ENCODE measurements at places on chromosomes 5 and 9.

DNA sequence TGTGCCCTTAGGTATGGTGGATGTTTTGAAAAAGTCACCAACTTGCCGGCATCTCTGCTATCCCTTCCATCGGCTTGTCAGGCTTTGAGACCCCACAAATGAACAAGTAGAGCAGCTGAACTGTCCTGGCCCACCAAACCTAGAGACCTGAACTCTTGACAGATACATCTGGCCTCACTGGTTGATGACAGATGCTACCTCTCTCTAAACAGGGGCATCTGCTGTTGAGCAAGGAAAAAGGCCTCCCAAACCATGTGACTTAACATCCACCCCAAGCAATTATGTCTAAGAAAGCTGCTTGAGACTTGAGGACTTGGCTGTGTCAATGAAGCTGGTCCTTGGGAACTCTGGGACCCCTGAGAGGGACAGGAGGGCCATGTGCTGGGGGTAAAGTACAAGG lies 2.3 kb downstream of the CCNI2 start:
- DNase-seq, result no peak

GRCh38 chr9:28051559-28052503 lies 478.6 kb upstream of the C9orf72 start:
- no peak for DNase-seq

GRCh38 chr5:30469691-30470090 lies 723.8 kb upstream of the CDH6 start:
- DNase-seq, result no peak

GRCh38 chr5:68141494-68141893 lies 74.1 kb upstream of the PIK3R1 start:
- DNase-seq, result no peak

DNA sequence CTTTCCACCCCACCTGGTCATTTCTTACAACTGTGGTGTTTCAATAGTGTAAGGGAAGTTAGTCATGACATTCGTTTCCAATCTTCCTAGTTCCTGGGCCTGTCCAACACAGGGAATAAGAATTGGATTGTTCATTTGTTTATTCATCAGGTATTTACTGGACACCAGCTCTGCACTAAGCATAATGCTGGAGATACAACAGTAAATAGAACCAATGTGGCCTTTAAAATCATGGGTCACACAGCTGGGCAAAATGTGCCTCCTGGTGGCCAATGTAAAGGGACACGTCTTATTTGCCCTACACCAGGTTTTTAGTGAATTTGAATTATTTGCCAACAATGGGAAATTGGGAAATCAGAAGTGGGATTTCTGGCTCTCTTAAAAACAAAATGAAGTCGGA lies 10.4 kb downstream of the ABLIM3 start:
- no peak for DNase-seq

GRCh38 chr9:101326501-101326900 lies 58.3 kb downstream of the BAAT start:
- no peak for DNase-seq

DNA sequence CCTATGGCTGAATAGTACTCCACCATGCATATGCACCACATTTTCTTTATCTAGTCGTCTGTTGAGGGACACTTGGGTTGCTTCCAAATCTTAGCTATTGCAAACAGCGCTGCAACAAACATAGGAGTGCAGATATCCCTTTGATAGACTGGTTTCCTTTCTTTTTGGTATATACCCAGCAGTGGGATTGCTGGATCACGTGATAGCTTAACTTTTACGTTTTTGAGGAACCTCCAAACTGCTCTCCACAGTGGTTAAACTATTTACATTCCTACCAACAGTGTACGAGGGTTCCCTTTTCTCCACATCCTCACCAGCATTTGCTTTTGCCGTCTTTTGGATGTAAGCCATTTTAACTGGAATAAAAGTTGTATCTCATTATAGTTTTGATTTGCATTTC lies 142.6 kb downstream of the TARS1 start:
- DNase-seq, result no peak

DNA sequence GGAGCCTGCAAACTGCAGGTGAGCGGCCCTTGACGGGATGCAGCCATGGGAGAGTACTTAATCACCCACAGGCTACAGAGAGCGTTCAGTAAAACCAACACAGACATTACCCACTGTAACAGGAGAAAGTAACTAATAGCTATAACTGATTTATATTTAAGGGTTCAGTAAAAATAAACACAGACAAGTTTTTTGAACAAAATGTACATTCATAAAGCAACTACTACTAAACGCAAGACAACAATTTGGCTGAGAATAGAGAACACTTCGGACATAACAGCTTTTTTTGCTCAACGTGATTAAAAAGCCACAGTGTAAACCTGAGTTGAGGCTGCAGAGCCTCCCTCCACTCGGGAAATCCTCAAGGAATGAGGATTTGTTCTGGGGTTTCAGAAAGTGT lies 61.7 kb downstream of the LIFR start:
- DNase-seq, result no peak

DNA sequence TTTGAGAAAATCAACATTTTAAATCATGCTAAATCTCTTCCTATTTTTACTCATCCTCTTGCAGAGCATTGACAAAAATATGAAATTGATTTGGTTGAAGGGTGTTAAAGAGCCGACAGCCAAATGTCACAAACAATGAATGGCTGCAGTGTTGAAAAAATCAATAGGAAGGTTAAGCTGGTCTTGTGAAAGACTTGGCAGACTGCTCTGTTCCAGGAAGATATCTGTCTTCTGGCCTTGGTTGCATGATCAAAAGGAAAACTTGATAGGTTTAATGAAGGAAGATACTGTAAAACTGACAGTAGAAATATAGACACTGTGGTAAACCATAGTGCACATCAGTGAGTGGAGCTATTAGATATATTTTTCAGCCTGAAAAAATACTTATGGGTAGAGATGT lies 103.6 kb downstream of the PBX3 start:
- DNase-seq, result no peak

DNA sequence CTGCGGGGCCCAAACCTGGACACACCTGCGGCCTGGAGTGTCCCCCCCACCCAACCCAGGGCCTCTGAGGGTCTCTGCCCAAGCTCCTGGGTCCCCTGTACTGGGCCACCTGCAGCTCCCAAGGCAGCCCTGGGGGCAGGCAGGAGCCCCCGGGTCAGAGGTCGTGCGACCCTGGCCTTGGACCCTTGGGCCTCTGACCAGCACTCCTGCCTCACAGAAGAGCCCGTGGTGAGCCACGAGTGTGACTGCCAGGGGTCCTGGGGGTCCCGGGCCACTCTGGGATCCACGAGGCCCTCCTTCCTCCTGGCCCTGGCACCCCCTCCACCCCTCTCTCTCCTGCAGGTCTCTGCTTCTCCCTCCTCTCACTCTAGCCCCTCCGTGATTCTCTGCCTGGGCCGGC lies 5.0 kb upstream of the PTGDS start:
- no peak for DNase-seq

- no peak for DNase-seq
Observed at GRCh38 chr9:93094658-93095204, 1.3 kb upstream of the CARD19 start.

- no peak for DNase-seq
Observed at GRCh38 chr9:135705376-135705775, 3.4 kb downstream of the KCNT1 start.

GRCh38 chr5:93236807-93237421 lies 344.1 kb downstream of the NR2F1-AS1 start:
- no peak for DNase-seq

DNA sequence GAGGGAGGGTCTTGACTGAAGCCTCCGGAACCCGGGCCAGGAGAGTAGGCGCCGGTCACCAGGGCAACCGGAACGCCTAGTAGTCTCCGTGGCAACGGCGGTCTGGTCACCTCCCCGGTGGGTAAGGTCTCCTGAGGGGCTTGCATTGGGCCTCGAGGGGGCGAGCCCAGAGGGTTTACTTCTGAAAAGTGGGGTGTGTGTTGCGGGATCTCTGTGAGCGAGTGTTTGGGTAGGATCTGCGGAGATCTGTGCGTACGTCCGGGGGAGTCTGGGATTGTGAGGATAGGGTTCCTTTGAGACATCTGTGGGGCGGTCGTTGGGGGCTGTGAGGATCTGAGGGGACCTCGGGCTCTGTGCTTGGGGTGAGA lies at the start of gene FAM221B:
TSS of gene FAM221B (minus strand) at position 17 of the 368 bp plus-strand sequence. CDS start 2,571 bp downstream, outside the sequence.
- no peak for DNase-seq

DNA sequence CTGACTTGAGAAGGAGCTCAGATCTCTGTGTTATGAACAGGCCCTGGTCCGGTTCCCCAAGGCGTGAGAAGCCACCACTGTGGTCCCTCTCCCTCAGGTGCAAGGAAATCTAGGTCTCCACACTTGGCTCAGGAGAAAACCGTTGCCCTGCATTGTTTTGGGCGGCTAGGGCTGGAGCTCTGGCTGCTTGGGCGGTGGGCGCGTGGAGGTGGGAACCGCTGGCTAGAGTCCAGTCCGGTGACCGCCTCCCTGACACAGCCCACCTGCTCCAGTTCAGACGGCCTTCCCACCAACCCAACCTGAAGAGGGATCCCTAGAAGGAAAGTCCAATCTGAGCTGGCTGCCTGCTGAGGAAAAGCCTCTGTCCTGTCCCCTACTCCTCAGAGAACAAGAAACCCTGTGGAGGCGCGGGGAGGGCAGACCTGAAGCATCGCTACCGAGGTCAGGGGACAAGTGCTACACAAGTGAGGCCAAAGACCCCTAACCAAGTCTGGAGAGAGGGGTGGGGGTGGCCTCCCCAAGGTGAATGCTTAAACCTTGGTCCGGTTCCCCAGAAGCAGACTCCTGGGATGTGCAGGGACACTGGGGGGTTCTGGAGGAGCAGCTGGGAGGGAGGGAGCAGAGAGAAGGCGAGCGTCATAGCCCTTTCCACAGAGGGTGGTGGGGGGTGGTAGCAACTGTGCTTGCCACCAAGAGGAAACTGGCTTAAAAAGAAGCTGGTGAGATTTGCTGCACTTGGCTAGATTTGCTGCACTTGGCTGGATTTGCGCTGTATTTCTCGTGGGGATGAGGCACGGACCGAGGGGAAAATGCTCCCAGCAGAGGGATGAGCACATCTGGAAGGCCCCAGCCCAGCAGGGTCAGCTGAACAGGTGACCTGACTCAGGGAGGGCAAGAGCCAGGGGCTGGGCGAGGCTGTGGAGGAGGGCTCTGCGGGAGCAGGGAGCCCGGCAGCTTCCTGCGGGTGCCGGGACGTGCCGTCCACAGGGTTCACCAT lies 65.2 kb downstream of the RAPGEF1 start:
- no peak for DNase-seq
